AML-193 (cell line): ENCODE measurements at places on chromosomes 11 and 22.

DNA sequence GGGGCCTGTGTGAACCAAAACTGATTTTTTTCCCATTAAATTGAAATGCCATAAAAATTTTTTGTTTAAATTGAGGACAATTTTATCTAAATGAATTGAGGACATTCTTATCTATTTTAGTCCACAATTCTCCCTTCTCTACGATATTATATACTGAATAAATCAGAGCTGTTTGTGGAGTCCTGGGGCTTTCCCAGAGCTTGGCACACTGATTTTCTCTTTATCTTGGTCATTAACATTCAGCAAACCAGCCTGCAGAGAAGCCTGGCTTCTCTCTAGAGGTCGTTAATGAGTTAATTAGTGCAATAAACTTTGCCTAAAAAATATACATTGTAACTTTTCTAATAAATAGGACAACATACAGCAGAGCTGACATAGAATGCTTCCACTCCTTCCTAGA is 615.7 kb downstream of the NELL1 start:
- no peak for DNase-seq

GRCh38 chr22:44548981-44549380 is 50.9 kb upstream of the RTL6 start:
- no peak for DNase-seq

- DNase-seq = no peak
Observed at GRCh38 chr22:40834619-40835018, 15.5 kb upstream of the SLC25A17 start.

DNA sequence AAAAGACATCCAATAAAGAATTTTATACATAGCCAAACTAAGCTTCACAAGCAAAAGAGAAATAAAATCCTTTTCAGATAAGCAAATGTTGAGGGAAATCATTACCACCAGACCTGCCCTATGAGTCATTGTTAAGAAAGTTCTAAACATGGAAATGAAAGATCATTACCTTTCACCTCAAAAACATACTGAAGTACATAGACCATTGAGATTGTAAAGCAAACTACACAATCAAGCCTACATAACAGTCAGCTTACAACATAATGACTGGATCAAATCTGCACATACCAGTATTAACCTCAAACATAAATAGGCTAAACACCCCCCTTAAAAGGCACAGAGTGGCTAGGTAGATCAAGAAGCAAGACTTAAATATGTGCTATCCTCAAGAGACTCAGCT is 501.0 kb upstream of the LUZP2 start:
- DNase-seq = no peak

- DNase-seq = no peak
Observed at GRCh38 chr11:117295438-117296137, 4.4 kb downstream of the BACE1-AS start.

- no peak for DNase-seq
Observed at GRCh38 chr22:49815641-49816091, 12.0 kb downstream of the BRD1 start.

- DNase-seq = no peak
Observed at GRCh38 chr11:44916331-44916730, 34.4 kb downstream of the TP53I11 start.
